ENCODE measurements at places on chromosomes 12 and 14.
A peak's percentile ranks its signal among the peaks of the same experiment; 100 is the strongest.

DNA sequence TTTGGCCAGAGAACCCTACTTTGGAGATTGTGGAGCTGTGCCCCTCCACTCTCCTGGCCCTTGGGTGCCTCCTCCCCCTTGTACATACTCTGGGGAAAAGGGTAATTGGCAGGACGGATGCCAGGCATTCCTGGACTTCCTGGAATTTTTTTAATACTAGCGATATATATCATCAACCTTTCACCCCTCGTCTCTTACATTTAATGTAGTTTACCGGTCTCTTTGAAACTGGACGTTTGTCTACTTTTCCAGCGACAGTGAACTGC, 767 bp upstream of the CRY1 start:
- DNase-seq, result no peak

GRCh38 chr12:50923361-50924130, 28.8 kb upstream of the HIGD1C start:
- DNase-seq, result no peak

GRCh38 chr12:113097716-113098440, 37.7 kb downstream of the RASAL1 start:
- no peak for DNase-seq

DNA sequence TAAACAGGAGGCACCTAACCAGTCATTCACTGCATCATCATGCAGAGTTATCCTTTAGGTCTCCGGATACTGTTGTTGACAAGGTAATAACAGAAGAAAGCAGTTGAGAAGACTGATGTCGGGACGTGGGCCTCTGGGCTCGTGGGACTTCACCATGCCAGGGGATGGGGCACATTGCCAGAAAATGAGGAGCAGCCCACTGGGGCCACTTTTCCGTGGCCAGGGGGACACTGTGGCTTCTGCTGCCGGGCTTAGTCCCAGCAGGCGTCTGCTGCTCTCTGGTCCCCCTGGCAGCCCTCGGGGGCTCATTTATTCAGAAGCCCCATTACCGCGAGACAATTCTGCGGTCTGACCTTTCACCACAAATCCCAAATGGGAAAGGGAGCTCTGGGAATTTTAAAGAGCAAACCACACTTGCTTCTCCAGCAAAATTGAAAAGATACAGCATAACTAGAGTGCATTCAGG, 201.2 kb downstream of the DAD1 start:
- DNase-seq, result no peak

- no peak for DNase-seq
These were observed 2.1 kb upstream of the SLC2A13 start for GRCh38 chr12:40107803-40108620.

DNA sequence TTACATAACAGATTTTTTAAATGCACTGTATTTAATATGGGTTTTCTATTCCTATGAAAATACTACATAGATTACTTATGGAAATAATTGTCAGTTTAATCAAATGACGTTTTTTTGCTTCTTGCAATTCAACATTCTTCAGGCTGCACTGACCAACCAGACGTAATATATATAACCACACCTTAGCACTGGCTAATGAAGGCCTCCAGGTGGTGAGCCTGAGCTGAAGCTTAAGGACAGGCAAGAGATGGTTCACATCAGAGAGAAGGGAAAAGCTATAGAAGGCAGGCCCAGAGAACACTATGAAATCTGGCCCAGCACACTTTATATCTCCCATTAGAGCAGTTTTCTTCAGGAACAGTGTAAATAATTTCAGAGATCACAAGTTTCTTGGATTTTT, 2.8 kb upstream of the MDGA2 start:
- no peak for DNase-seq

GRCh38 chr14:52661314-52661713, 34.0 kb downstream of the ERO1A start:
- DNase-seq, result no peak

- no peak for DNase-seq
These were observed 9.4 kb downstream of the STX2 start for GRCh38 chr12:130829391-130830245.

- DNase-seq, result no peak
These were observed 107.0 kb downstream of the PTCSC3 start for GRCh38 chr14:36069535-36069900.

- peak; percentile 59 for DNase-seq
These were observed at the start of gene BIN2 for GRCh38 chr12:51323966-51324895. BIN2 (minus strand) TSS chr12:51324174; CDS start chr12:51324102, 72 bp downstream.

GRCh38 chr14:50225067-50225973, 6.1 kb downstream of the SOS2 start:
- DNase-seq, result no peak

GRCh38 chr12:105485921-105486320, 155.4 kb downstream of the C12orf75 start:
- DNase-seq, result no peak

GRCh38 chr14:36365766-36366165, 45.3 kb upstream of the MBIP start:
- no peak for DNase-seq

DNA sequence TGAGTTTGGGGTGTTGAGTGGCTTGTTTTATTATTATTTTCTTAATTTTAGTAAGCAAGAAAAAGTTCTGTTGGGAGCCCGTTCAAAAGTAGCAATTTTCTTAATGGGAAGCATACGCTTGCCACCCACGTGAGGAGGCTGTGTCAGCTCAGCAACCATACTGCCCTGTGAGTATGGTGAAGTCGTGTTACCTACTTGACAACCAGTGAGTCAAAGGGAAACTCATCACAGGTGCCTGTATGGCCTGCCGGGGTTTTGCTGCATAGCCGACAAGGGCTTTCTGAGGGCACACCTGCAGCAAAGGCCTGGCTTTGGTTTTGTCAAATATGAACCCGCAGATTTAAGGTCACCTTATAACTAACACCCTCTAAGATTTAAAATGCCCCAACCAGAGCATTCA, 31.1 kb downstream of the PITPNM2 start:
- DNase-seq, result no peak

DNA sequence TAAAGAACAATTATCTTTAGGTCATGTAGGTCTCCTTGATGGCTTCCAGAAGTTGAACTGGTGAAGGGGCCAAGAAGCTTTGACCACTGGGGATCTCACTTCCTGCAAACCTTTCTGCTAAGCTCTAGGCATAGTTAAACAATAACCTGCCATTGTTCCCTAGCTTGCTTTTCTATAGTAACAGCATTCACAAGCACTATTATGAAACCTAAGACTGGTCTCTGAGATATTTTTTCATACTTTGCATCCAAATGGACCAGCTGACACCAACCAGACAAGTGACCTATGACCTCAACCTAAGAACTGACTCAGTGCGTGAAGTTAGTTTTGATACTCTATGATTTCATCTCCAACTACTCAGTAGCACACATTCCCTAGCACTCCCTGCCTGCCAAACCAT, 129.1 kb downstream of the PTPRB start:
- no peak for DNase-seq

DNA sequence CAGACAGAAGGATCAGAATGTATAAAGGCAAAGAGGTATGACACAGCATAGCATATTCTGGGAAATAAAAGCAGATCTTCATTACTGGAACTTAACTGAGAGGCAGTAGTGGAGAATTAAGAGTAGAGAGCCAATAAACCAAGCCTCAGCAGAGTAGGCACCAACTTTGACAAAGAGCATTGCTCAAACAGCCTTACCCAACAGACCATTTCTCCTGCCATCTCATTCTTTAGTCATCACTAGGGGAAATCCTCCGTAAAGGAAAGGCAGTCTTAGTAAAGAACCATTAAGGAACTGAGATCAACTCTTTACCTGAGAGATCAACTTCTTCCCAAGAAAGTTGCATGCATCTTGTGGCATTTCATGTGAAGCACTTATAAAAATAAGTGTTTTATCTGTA, 36.6 kb downstream of the SENP1 start:
- no peak for DNase-seq

DNA sequence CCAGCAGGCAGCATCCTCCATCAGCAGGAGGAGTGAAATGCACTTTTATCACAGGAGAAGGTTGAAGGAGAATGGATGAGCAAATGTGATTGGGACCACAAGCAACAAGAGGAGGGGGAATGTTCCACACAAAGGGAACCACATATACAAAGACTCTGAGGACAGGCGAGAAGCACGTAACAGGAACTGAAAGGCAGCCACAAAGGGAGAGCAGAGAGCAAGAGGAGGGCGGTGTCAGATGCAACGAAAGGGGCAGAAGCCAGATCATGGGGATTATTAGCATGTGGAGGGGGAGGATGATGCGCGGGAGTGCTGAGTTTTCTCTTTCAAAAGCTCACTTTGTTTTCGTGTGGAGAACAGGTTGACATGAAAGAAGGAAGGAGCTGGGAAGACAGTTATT, 241.1 kb downstream of the SPTSSA start:
- DNase-seq, result no peak

GRCh38 chr14:83128783-83129182, 1595.1 kb upstream of the SEL1L start:
- DNase-seq, result no peak

DNA sequence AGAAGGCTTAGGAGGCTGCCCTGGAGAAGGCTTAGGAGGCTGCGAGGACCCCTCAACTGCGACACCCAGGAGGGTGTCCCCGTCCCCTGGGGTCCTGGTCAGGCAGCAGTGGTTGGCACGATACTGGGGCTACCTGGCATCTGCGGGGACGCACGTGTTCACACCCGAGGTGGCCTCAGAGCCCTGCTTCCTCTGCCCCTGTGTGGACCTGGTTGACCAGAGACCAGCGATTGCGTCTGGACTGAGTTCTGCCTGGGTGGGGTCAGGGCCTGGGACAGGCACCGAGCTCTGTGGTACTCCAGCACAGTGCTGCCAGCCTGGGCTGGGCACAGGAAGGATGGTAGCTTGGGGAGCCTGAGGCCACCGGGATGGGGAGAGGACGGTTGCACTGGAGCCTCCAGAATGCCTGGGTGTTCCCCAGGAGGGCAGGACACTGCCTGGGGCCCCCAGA, 735 bp downstream of the ASPG start:
- DNase-seq, result no peak

DNA sequence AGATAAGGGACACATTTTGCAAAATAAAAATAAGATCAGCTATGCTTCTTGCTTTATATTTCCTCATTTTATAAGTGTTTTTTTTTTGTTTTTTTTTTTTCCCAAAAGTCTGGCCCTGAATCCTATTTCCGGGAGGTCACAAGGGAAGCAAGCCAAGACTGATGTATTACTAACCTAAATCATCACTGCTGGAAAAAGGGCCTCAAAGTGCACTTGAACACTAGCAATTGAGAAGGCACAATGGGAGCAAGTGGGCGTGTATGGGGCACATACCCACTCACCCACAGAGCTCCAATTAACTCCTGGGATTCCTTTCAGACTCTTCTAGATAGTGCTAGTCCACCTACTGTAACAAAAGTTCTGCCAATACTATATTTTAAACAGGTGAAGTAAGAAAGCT, 58.8 kb downstream of the STON2 start:
- DNase-seq, result no peak

GRCh38 chr12:24561411-24561871, 387.5 kb downstream of the BCAT1 start:
- DNase-seq, result no peak

- no peak for DNase-seq
These were observed 448.4 kb downstream of the MDGA2 start for GRCh38 chr14:47226877-47227520.

- no peak for DNase-seq
These were observed 475.8 kb downstream of the RAD51B start for GRCh38 chr14:68295316-68295816.

DNA sequence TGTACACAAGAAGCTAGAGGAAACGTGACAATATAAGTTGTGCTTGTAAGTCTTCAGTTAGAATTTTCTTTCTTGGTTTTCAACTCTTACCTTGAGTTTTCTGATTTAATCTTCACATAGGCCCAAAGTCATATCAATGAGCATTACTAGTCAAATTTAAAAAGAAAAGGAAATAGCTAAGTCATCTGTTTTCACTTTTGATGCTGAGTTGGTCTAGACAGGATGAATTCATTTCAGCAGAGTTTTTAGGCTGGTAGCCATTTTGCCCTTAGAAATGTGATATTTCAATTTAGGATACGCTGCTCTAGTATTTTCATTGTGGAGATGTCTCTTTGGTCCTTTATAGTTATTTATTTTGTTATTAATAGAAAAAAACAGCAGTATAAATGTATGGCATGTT, 44.6 kb upstream of the KRAS start:
- DNase-seq, result no peak

GRCh38 chr12:115354007-115354890, 670.3 kb upstream of the TBX3 start:
- no peak for DNase-seq

DNA sequence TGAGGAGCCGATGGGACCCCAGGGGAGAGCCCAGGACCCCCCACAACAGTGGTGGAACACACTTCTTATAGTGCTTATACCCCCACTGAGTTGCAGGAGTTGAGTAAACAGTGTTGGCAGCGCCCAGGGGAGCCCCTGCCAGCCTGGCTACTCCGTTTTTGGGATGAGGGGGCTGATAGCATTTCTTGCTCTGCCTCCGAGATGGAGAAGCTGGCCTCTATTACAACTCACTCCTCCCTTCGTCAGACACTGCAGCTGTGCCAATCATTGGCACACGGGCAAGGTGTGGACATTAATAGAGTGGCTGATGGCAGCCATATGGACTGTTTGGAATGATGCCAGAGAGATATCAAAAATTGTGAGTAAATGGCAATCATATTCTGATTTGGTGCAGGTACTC, 94.9 kb upstream of the TMPO start:
- no peak for DNase-seq

DNA sequence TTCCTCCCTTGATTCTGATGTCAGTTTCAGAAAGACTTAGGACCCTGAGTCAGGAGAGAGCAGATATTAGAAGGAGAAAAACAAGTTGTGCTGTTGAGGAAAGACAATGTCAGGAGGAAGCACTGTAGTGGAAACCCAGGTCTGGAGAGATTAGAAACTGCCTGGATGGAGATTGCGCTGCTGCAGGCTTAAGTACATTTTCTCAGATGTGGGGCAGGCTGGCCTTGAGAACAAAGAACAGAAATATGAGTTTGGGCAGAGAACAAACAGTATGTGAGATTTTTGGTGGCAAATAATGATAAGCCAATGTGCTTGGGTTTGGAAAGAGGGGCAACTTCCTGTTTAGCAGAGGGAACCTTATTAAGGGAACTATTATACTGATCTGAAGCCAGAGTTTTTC, 74.3 kb upstream of the PRMT8 start:
- DNase-seq, result no peak

DNA sequence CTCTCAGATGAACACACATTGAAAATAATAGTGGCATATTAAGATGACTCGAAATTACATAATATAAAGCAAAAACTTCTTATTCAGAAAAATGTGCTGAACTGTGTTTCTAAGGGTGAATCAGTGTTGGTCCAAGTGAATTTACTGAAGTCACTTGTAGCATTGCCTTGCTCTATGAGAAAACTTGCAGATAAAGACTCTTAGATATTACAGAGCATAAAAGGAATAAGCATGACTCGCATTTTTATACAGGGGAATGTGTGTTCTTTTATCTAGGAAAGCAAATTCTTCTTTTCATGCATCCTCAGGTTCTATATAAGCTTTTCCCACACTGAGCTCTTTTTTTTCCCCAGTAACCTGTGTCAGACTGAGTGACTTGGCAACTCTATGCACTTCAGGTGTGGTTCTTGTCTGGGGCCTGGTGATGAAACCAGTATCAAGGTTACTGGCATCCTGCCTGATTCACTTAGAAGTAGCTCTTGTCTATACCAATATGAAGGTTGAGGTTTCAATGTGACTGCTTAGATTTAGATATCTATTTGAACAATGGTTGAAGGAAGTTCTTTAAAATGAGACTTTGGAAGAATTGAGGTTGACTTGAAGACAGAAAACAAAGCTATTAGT, 76.1 kb downstream of the OTOGL start:
- DNase-seq, result no peak

GRCh38 chr14:92519246-92520101, 5.9 kb downstream of the RIN3 start:
- DNase-seq, result no peak

- no peak for DNase-seq
These were observed 94.5 kb downstream of the PCNX1 start for GRCh38 chr14:71001742-71002141.
